NCI-H2081 (cell line): ENCODE measurements at places on chromosomes 1 and 21.
A peak's percentile ranks its signal among the peaks of the same experiment; 100 is the strongest.

- DNase-seq, result no peak
Measured at GRCh38 chr1:32012709-32013385, 821 bp upstream of the KHDRBS1 start.

DNA sequence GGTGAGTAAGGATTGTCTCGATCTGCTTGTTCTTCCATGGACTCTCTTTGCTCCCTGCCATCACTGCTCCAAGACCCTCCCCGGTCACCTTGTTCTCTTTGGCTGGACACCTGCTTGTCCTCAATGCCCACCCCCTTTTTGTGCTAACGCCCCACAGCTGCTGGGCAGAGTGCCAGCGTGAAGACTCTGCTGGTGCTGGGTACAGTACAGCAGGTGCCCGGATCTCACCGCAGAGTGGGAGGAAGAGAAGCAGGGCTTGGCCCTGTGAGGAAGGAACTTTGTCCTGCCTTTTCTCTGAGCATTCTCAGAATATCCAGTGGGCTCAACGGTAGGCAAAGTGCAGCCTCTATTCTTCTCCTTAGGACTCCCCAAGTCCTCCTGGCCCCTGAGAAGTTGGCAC, 90.1 kb downstream of the PLXNA2 start:
- DNase-seq, result peak; percentile 57

- peak; percentile 9 for DNase-seq
Measured at GRCh38 chr1:206725109-206725963, 40.6 kb downstream of the MAPKAPK2 start.

GRCh38 chr1:80153762-80154161, 1147.2 kb upstream of the ADGRL4 start:
- no peak for DNase-seq

- DNase-seq, result peak; percentile 84
Measured at GRCh38 chr1:161153682-161154337, at the start of gene UFC1. Gene UFC1, plus strand, starts transcription at chr1:161153978. Its CDS starts 20 bp downstream, at chr1:161153998.

GRCh38 chr21:27776925-27777553, 810.2 kb upstream of the ADAMTS5 start:
- no peak for DNase-seq

- no peak for DNase-seq
Measured at GRCh38 chr1:198725090-198725489, 86.2 kb downstream of the PTPRC start.

GRCh38 chr1:87473203-87473661, 144.6 kb downstream of the LMO4 start:
- DNase-seq, result no peak

DNA sequence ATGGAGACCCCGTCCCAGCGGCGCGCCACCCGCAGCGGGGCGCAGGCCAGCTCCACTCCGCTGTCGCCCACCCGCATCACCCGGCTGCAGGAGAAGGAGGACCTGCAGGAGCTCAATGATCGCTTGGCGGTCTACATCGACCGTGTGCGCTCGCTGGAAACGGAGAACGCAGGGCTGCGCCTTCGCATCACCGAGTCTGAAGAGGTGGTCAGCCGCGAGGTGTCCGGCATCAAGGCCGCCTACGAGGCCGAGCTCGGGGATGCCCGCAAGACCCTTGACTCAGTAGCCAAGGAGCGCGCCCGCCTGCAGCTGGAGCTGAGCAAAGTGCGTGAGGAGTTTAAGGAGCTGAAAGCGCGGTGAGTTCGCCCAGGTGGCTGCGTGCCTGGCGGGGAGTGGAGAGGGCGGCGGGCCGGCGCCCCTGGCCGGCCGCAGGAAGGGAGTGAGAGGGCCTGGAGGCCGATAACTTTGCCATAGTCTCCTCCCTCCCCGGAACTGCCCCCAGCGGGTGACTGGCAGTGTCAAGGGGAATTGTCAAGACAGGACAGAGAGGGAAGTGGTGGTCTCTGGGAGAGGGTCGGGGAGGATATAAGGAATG, 505 bp downstream of the LMNA start:
- DNase-seq, result peak; percentile 51

DNA sequence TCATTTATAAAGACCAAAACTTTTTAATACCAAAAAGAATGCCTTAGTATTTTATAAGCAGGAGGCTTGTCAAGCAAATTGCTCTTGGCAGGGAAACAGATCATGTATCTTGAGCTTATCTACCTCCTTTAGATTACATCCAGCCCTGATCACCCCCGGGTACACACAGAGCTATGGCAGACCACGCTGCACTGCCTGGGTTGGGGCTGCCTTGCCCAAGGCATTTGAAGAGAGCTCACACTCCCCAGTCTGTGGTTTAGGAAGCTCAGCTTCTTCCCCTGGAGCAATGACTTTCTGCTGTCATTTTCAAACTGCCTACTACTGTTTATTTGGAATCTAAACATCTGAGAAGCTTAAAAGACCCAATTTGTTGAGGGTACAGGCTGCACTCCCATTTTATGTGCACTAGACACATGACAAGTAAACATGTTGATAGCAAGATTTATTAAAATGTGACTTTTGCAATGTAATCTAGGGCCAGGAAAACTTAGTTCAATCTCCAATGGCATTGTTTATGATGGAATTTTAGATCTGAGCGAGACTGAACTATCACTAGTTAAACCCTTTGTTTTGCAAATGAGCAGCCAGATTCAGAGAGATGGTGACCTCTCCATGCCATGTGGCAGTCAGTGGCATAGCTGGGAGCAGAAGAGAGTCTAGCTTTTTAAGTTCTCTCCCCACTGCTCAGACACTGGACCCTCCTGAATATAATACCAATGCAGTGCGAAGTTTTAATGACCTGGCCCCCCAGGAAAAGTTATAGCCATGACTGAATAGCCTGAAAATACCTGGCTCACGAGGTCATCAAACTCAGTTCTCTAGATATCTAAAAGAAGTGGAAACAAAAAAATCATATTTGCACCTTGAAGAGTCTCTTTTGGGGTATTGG, 214.9 kb downstream of the HLX start:
- no peak for DNase-seq

- no peak for DNase-seq
Measured at GRCh38 chr1:46168477-46168876, 6.4 kb upstream of the TSPAN1 start.

DNA sequence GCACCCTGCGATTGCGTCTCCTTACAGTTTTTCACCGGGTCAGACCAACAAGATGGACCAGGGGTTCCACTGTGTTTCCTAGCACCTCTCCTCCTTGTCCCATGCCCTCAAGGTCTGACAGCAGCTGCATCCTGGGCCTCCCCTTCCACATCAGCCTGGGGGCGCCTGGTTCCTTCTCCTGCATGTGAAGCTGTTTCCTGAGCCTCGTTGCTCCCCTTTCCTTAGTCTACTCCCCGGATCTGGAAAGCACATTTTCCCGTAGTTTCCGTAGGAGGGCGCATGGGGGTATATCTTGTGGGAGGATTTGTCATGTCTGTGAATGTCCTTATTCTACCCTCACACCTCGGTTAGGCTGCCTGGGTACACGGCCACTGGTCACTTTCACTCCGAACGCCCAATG, 6.1 kb downstream of the PRDM15 start:
- DNase-seq, result no peak

DNA sequence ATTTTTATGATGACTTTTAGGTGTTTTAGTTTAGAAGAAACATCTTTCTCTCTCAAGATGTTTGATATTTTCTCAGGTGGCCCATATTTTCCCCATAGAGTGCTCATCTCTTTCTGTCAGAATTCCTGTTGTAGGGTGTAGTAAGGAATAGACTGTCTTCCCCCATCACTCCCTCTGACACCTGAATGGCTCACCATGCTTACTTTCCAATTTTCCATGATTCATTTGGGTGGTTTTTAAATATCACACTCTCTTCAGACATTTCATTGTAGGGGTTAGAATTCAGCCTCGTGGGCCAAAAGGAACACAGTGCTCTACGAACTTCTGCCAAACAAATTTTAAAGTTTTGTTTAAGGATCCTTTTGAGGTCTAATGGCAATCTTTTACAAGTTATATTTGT, 24.0 kb downstream of the GIPC2 start:
- no peak for DNase-seq

DNA sequence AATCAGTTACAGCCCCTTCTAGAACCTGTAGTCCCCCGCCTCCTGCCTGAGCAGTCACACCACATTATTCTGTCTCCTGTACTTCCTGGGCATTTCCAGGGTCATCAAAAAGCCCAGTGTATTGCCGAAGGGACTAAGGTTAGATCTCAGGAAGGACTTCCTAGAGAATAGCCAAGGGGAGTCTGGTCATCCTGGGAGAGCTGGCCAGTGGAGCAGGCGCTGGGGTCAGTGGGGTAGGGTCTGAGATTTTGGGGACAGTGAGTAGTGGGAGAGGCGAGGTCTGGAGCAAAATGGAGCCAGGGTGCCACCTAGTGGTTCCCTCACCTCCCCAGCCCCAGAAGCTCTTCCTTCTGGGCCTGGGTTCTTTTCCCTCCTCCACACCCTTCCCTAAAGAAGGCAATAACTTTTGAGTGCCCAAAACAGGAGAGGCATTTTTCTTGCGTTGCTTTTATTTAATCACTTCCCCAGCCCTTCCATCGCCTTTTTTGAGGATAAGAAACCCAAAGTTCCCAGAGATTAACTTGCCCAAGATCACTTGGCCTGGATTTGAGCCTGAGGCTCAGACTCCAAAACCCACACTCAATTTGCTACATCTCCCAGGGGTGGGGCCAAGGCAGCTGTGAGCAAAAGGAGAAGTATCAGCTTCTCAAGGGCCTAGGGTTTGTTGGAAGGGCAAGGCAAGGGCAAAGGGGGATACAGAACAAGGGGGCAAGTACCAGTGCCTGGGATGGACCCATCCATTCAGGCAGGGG, 7.3 kb upstream of the PMVK start:
- DNase-seq, result peak; percentile 47

GRCh38 chr1:170533298-170533697, 1.3 kb downstream of the GORAB start:
- DNase-seq, result no peak

GRCh38 chr21:42443181-42443785, 39.6 kb downstream of the UBASH3A start:
- DNase-seq, result no peak

GRCh38 chr1:163826500-163826899, 504.7 kb downstream of the NUF2 start:
- peak; percentile 47 for DNase-seq

GRCh38 chr1:111695801-111696200, 43.4 kb downstream of the INKA2 start:
- no peak for DNase-seq

DNA sequence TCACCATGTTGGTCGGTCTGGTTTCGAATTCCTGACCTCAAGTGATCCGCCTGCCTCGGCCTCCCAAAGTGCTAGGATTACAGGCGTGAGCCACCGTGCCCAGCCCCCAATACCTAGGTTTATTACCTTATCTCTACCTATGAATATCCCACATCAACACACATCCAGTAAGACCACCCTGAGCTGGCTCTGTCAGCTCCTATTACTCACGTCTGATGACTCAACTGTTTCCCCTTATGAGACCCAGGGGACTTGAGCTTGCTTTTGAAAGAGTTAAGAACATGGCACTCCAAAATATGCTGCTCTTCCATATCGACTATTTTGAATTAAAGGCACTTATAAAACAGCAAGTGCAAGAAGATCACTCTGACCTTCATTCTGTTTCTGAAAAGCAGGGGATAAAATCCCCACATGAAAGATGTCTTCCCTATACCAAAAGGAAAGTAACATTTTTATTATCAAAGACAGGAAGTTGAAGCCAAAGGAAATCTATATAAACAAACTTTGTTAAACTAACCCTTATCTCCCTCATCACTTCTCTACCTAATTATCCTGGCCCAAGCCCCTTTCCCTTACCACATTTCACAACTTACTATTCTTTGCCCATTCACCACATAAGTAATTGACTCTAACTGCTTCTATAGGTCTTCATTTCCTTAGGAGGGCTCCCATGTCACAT, 41.3 kb upstream of the OSBPL9 start:
- no peak for DNase-seq

GRCh38 chr1:66852870-66853269, 51.8 kb upstream of the INSL5 start:
- DNase-seq, result no peak

DNA sequence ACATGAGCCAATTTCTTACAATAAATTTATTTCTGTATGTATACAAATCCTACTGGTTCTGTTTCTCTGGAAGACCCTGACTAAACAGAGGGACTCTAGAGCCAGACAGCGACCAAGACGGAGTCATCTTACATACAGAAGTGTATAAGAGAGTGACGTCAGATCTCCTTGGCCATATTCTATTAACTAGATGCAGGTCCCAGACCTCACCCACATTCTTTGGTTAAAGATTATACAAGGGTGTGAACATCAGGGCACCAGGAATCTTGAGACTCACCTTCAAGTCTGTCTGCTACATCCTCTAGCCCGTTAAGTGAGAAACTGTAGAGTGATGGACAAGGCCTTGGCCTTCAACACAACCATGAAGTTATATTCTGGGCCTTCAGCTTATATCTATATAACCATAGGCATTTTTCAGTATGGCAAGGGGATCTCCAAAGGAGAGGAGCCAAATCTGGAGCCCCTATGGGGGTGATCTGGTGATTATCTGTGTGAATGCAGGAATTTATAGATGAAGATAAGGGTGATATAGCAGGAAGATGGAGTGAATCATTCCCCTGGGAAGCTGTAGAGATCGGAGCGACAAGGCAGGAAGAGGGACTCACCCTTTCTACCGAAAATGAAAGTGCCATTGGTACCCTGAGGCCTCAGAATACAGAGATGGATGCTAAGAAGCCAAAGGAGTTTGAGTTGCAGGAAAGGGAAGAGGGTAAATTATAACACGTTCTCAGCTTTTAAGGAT, 83.9 kb downstream of the ADAMTS1 start:
- DNase-seq, result no peak

GRCh38 chr1:53625049-53625448, 113.9 kb downstream of the GLIS1 start:
- DNase-seq, result no peak

DNA sequence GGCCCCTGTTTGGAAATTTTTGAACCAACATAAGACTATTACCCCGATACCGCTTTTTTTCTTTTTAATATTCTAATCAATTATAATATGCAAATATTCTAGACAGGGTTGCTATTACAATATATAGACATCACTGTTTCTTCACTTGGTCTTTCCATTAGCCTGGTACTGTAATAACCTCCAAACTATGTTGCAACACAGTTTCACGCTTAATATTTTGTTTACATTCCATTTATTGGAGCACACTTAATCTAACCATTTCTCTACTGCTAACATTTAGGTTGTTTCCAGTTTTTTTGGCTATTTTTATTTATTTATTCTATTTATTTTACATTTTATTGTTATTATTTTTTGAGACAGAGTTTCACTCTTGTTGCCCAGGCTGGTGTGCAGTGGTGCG, 17.6 kb upstream of the NID1 start:
- no peak for DNase-seq

DNA sequence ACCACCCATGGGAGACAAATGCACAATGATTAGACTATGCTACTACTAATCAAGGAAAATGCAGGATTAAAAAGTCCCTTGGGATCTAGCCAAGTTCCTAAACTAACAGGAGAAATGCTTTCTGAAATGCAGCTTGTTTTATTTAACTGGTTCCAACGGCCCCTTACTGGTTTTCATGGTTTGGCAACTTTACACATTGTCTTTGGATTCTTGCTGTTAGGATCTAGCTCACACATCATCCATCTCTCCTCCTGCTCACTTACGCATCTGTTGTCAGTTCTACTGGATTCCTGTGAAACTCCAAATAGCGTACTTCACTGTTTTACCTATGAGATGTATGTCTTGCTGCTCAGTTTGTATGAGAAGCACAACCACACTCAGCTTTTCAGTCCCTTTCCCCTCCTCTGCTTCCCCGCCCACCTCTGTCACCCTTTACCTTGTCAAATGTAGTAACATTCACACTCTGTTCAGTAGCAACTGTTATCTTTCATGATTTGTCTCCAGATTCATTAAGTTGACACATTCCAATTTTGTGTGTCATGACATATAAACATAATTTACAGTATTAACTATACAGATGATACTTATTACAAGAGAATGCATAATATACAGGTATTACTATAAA, 130.1 kb downstream of the SIM2 start:
- no peak for DNase-seq
